T-helper 1 cell treated with Interleukin-12 subunit alpha and Interleukin-12 subunit beta and Interleukin-4 antibody, amounts not matched to agents 30 ng/mL and 1 ng/mL, for 36 hours (primary cell): ENCODE measurements at places on chromosomes 11 and 22. TPM values are rescaled to one million over a fixed set of nuclear protein-coding genes. Genes with fewer than 3 reads are reported as not detected.

The PKNOX2 gene
- not detected in 2 replicates for total RNA-seq

The KDM4E gene
- not detected in 2 replicates for total RNA-seq

The CWC15 gene
- 71.1 and 75.9 TPM in 2 replicates for total RNA-seq

The NNMT gene
- total RNA-seq: not detected in 2 replicates

The ADORA2A gene
- total RNA-seq: 19.7 and 22.2 TPM in 2 replicates

The MS4A7 gene
- not detected in 2 replicates for total RNA-seq

The KIF18A gene
- 20.8 and 22.1 TPM in 2 replicates for total RNA-seq

The MUC2 gene
- not detected in 2 replicates for total RNA-seq

The TMPRSS4 gene
- 0.07 TPM in 1 of 2 replicates, not detected in the other for total RNA-seq

The FOLR1 gene
- total RNA-seq: not detected in 2 replicates

The OR10G6 gene
- total RNA-seq: not detected in 2 replicates

The TRIM21 gene
- 73.3 and 77.1 TPM in 2 replicates for total RNA-seq

The KRTAP5-8 gene
- total RNA-seq: 0.29 TPM in 1 of 2 replicates, not detected in the other

The IRF7 gene
- total RNA-seq: 130 and 133 TPM in 2 replicates

The F2 gene
- total RNA-seq: 0.71 TPM in 1 of 2 replicates, not detected in the other

The PLAAT3 gene
- 2.9 and 3.0 TPM in 2 replicates for total RNA-seq

The MAJIN gene
- total RNA-seq: not detected in 2 replicates

The NFAM1 gene
- total RNA-seq: 0.81 and 1.1 TPM in 2 replicates

The MUC15 gene
- total RNA-seq: not detected in 2 replicates

The PRR33 gene
- not detected in 2 replicates for total RNA-seq

The BBS1 gene
- 21.5 and 23.4 TPM in 2 replicates for total RNA-seq

The ZNF143 gene
- 31.3 and 33.1 TPM in 2 replicates for total RNA-seq

The OR5A2 gene
- not detected in 2 replicates for total RNA-seq

The KLHL35 gene
- total RNA-seq: 0.85 and 0.96 TPM in 2 replicates

The WNT7B gene
- total RNA-seq: not detected in 2 replicates

The SOX6 gene
- total RNA-seq: 0.17 TPM in 1 of 2 replicates, not detected in the other

The ABCC8 gene
- total RNA-seq: not detected in 2 replicates

The GAL3ST3 gene
- total RNA-seq: not detected in 2 replicates

The MAPK11 gene
- 29.0 and 33.2 TPM in 2 replicates for total RNA-seq

The USH1C gene
- total RNA-seq: not detected in 2 replicates

The SCN3B gene
- not detected in 2 replicates for total RNA-seq

The DSCAML1 gene
- total RNA-seq: 0.27 and 0.54 TPM in 2 replicates

The OOSP4A gene
- not detected in 2 replicates for total RNA-seq

The RSF1 gene
- 56.8 and 60.1 TPM in 2 replicates for total RNA-seq

The HBE1 gene
- total RNA-seq: not detected in 2 replicates

The IGF2 gene
- 0.17 and 0.32 TPM in 2 replicates for total RNA-seq

The INS gene
- total RNA-seq: not detected in 2 replicates

The P2RY6 gene
- total RNA-seq: not detected in 2 replicates

The SVIP gene
- 34.2 and 37.1 TPM in 2 replicates for total RNA-seq

The KRTAP5-7 gene
- 0.34 TPM in 1 of 2 replicates, not detected in the other for total RNA-seq

The HEPHL1 gene
- not detected in 2 replicates for total RNA-seq

The OR56A1 gene
- not detected in 2 replicates for total RNA-seq

The GDPD4 gene
- not detected in 2 replicates for total RNA-seq

The EIF4ENIF1 gene
- 63.6 and 65.3 TPM in 2 replicates for total RNA-seq

The OR5D16 gene
- not detected in 2 replicates for total RNA-seq

The DTX4 gene
- total RNA-seq: 0.12 and 0.15 TPM in 2 replicates

The SAA4 gene
- not detected in 2 replicates for total RNA-seq

The ABTB2 gene
- total RNA-seq: 8.2 and 8.3 TPM in 2 replicates

The TBCEL gene
- total RNA-seq: 12.6 and 15.3 TPM in 2 replicates

The CHADL gene
- total RNA-seq: 0.24 and 0.27 TPM in 2 replicates

The KCNJ11 gene
- 0.42 and 0.61 TPM in 2 replicates for total RNA-seq

The MGAT3 gene
- total RNA-seq: 2.9 and 3.9 TPM in 2 replicates

The ZNF195 gene
- total RNA-seq: 33.4 and 35.7 TPM in 2 replicates

The NLRP14 gene
- total RNA-seq: 0.24 and 0.34 TPM in 2 replicates
